ENCODE measurements at places on chromosomes 3 and 15.
A peak's percentile ranks its signal among the peaks of the same experiment; 100 is the strongest.

DNA sequence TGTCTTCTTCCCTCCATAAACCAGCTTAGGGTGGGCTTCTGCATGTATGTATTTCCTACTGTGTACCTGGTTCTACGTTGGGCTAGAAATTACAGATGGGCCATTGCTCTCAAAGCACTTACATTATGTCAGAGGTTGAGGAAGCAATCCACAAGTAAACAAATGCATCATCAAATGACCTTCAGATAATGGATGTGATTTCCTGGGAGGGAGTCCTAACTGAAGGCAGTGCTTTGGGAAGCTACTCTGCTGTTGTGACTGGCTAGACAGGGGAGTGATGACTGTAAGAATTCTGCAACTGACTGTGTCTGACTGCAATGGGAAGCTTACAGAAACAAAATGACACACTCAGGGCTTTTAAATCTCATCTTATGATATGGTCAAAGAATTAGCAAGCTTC lies 71.0 kb upstream of the PRR23E start:
- DNase-seq: no peak

DNA sequence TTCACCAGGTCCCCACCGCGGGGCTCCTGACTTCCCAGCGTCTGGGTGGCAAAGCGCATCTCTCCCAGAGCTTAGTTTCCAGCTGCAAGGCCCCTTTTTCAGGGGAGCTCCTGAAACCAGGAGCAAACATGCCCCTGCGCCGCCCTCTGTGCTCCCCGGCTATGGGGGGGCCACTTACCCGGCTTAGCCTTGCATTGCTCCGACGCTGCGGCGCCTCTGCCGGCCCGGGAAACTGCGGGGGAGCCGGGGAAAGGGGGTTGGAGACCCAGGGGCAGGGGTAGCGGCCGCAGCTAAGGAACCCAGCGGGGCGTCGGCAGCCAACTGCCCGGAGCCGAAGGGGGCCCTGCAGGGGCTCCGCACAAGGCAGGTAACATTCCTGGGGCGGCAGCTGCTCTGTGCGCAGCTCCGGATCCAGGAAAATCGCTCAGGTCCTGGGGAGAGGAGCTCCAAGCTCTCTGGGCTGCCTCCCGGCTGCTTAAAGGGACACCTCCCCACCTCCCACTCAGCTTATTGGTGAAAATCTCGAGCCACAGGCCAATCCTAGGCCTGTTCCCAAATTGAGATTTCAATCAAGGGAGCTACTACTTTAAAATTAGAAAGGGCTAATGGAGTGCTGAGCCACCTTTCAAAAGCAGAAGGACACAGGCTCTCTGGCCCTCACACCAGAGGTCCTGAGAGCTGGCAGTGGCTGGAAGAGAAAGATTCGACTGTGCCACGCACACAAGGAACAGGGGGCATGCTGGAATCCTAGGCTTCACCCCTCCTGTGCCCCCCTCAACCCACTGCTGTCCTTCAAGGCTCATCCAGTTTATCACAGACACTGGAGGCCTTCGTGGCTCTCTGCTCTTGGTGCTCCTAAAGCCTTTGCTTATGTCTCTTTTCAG lies 42.7 kb upstream of the PRICKLE2 start:
- no peak for DNase-seq

GRCh38 chr3:152915695-152916094 lies 80.8 kb downstream of the P2RY1 start:
- DNase-seq: no peak

- DNase-seq: no peak
Observed at GRCh38 chr15:29433507-29434248, 164.1 kb upstream of the NSMCE3 start.

DNA sequence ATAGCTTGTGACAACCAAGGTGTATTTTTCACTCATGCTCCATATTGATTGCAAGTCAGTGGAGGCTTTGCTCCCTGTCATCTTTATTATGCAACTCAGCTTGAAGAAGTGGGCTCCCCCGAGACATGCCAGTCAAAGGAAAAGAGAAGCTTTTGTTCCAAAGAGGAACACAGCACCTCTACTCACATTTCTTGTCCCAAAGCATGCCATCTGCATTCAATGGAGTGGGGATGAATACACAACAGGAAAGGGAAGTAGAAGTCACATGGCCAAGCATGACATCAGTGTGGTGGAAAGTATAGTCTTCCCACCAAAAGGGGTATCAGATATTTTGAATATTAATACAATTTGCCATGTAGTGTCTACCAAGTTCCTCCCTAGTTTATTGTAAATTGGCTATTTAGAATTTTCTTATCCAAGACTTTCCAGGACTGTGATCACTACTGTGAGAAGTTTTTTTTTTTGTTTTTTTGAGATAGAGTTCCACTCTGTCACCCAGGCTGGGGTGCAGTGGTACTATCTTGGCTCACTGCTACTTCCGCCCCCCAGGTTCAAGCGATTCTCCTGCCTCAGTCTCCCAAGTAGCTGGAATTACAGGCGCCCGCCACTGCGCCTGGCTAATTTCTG lies 114.5 kb downstream of the GMPS start:
- DNase-seq: no peak

GRCh38 chr3:94912656-94913055 lies 849.8 kb downstream of the NSUN3 start:
- DNase-seq: no peak

- no peak for DNase-seq
Observed at GRCh38 chr3:43113671-43114070, 7.8 kb upstream of the POMGNT2 start.

GRCh38 chr15:101549647-101550046 lies 60.1 kb upstream of the PCSK6 start:
- DNase-seq: no peak

DNA sequence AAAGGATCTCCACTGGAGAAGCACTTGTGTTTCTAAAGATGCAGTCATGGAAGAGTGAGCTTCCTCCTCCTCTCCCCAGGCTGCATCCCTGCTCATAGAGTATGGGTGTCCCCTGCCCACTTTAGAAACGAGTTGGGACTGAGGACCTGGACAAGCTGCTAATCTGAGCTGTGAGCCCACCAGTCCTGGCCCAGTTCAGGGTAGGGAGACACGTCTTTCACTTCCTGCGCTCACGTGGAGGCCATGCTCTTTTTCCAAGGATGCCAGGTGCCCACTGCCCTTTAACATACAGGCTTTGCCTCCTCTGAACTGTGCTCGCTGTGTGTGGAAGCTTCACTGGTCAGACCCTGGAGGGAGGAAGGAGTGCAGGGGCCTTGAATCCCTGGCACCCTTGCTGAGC lies 316.3 kb downstream of the UACA start:
- DNase-seq: no peak

GRCh38 chr15:95370291-95370690 lies 960.2 kb upstream of the NR2F2 start:
- DNase-seq: no peak

DNA sequence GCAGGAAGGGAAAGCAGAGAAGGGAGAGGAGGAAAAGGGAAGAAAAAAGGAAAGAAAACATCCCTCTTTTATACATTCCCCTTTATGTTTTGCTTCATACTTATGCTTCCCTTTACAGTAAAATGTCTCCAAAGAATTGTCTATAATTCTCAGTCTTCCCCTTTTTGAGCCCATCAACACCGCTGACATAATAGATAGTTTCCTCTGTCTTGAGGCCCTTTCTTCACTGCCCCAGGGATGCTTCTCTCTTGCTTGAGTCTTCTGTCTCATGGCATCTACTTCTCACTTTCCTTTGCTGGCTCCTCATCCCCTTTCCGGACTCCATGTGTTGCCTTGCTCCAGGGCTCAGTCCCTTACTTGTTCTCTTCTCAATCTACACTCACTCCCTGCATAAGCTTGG lies 99.7 kb upstream of the DAZL start:
- no peak for DNase-seq

DNA sequence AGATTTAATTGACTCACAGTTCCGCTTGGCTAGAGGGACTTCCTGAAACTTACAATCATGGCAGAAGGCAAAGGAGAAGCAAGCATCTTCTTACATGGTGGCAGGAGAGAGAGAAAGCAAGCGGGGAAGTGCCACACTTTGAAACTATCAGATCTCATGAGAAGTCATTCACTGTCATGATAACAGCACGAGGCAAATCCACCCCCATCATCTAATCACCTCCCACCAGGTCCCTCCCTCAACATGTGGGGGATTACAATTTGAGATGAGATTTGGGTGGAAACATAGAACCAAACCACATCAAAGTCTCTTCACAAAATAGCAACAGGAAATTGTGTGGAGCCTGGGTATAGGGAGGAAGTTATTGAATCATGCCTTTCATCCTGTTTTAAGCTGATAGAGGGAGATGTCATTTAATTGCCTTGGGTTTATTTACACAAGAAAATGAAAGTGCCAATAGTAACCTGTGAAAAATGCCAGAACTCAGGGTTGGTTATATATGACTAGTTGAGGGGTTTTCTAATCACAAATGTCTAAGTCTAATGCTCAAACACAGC lies 624.8 kb upstream of the LMCD1 start:
- DNase-seq: peak; percentile 61

DNA sequence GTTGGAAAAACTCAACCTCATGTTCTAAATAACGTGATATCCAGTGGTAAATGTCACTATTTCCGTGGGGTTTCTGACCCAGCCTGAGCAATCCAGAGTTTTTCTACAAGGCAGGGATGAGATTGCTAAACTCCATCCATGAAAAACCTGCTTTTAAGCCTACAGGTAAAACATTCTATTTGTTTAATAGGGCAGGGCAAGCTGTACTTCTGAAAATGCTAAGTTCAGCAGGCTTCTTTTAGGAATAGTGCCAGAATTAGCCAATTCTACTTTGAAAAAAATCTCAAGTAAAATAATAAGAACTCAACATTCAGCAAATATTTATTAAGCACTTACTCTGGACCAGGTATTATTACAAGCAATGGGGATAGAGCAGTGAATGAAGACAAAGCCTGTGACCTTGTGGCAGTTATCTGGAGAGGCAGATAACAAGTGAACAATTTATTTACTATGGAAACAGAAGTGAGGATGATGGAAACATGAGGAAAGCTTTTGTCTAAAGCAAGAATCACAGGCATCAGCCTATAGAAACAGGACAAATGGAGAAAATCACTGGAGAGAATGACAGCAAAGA lies 13.3 kb downstream of the RPSA start:
- no peak for DNase-seq

DNA sequence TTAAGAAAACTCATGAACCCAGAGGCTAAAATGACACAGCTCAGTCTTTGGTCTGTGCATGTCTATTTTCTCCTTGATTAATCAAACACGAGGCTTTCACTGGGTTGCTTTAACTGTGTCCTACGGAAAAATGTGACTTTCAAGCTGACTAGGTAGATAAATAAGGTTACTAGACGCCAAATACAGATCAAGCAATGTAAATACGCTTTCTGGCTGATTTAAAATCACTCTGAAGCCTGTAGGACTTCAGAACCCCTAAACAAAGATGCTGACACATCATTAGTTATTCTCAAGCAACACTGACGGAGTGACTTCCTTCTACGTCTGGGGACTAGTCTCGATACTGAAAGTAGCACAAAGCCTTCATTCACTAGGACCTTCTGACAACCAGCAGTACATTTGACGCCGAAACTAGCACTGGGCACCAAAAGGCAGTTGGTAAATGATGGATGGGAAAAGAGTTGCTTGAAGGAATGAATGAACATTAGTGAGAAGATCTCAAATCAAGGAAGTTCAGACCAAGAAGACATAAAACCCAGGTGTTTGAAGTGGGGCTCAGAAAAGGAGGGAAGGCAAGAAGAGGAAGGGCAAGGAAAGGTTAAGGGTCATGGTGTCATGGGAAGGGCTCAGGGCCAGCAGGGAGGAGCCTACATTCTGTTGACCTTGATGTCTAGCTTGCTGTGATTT lies 67.1 kb upstream of the CDV3 start:
- peak; percentile 37 for DNase-seq

GRCh38 chr3:14266361-14266760 lies 87.7 kb downstream of the LSM3 start:
- DNase-seq: no peak

DNA sequence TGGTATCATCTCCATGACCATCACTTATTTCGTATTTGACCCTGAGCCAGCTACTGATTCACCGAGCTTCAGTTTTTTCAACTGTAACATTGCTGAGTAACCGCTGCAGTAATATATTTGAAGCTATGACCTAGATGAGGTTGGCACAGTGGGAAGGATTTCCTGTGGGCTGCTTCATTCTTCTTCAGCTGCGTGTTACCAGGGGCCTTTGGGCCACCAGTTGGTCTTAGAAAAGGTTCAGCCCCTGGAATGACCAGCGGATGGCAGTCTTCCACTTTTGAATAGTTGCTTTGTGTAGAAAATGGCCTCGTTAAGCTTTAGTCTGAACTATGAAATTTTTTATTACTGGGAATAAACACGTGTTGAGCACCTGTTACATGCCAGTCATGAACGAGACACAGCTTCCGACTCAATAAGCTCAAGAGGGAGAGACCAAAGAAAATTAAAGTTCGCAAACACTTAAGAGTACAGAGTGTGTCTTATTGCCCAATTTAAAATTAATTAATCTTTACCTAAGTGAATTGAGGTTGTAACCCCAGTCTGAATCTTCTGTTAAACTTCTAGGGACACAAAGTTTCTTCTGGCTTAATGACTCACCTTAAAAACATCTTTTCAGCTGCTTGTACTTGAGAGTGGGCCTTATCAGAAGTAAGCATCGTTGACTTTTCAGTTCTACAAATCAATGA lies 57.6 kb upstream of the NR2E3 start:
- DNase-seq: no peak

DNA sequence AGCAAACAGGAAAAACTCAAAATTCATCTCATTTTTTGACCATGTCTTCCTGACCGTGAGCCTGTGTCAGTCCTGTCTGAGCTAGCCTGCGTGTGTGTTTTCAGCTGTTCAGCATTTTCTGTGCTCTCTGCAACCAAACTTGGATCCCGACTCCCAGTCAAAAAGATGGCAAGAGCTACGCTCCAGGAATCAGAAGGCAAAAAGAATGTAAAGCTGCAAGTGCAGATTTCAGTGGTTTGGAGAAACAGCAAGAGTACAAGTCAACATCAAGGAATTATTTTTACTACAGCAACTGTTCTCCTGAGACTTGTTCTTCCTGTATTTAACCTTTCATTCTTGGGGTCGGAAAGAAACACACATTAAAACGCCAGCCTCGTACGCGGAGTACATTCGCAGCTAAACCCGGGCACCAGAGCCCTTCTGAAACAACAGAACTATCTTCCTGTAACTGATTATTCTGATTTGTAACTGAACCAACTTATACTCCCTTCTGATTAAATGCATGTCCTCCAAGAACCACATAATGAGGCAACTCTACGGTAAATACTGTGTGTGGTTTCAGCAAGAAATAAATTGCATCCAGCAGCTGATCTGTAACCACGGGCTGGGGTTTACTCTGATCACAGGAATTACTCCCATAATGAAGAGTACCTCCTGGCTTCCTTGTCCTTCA lies 107.4 kb downstream of the LRIG1 start:
- no peak for DNase-seq

DNA sequence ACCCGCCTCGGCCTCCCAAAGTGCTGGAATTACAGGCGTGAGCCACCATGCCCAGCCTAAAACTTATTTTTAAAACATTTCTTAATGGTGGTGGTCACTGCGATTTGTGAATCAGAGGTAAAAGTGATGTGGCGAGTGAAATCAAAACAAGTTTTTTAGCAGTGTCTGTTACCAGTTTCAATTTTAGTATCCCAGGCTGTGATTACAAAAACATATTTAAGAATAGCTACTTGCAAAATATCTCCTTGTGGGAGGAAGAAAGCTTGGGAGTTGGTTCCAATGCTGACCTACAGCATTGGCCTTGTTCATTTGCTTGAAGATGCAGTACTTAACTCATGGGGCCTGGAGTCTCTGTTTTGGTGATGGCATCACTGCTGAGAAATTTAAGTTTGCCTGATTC lies 4.5 kb downstream of the RAB7A start:
- no peak for DNase-seq

GRCh38 chr3:45544024-45544716 lies 50.4 kb upstream of the LIMD1 start:
- DNase-seq: no peak

All from CD4-positive, alpha-beta T cell treated with Interleukin-1 beta for 1 hour (primary cell).